ENCODE measurements at places on chromosomes 12 and 14. TPM values are rescaled to one million over a fixed set of nuclear protein-coding genes. Genes with fewer than 3 reads are reported as not detected.
A peak's percentile ranks its signal among the peaks of the same experiment; 100 is the strongest.

Gene KRT78
- not detected for total RNA-seq

DNA sequence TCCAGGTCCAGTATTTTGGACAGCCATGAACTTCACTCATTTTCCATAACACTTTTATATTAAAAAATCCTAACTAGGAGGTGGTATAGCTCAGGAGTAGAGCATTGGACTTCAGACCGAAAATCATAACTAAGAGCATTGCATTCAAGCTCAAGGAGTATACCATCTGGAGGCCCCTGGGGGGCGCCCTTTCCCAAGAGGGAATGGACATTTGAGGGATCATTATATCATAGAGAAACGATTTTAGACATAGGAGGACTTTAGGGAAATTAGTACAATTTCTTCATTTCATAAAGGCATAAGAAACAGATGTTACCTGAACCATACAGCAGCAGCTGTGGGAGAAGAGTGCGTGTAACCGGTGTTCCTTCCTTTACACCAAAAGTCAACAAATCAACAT lies 5.2 kb upstream of the ATG14 start:
- DNase-seq: peak; percentile 45

- no peak for DNase-seq
Observed at GRCh38 chr12:85951823-85952222, 77.7 kb downstream of the NTS start.

DNA sequence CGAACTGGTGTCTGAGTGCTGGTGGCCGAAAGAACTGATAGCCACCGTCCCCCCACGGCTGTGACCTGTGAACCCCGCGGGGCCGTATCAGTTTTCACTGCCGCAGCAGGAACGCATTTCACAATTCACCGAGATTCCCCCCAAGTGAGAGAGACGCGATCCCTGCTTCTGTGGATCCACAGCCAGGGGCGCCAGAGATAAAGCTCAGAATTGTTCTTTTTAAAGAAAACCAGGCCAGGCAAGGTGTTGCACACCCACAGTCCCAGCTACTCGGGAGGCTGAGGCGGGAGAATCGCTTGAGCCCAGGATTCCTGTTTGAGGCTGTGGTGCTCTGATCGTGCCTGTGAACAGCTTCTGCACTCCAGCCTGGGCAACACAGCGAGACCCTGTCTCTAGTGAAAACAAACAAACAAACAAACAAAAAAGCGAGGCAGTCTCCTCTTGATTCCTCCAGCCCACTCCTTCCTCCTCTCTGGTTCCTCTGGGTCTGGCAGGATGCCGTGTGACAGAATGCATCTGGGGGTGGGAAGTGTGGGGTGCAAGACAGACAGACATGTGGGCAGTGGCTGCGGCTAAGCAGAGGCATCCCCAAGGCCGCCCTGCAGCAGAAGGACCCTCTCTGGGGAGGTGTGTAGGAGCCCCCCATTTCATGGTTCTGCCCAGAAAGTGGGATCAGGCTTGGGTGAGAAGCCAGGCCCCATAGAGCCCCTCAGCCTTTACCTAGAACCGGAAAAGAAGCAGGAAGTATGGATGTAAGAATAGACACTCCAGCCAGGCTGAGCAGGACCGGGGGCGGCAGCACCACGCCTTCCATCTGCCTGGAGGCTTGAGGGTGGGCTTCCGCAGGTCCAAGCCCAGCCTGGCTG lies 39.2 kb upstream of the PPP1R13B start:
- DNase-seq: no peak

Gene ST8SIA1
- 15.4 TPM for total RNA-seq

GRCh38 chr12:104689635-104690034 lies 232.9 kb downstream of the CHST11 start:
- no peak for DNase-seq

DNA sequence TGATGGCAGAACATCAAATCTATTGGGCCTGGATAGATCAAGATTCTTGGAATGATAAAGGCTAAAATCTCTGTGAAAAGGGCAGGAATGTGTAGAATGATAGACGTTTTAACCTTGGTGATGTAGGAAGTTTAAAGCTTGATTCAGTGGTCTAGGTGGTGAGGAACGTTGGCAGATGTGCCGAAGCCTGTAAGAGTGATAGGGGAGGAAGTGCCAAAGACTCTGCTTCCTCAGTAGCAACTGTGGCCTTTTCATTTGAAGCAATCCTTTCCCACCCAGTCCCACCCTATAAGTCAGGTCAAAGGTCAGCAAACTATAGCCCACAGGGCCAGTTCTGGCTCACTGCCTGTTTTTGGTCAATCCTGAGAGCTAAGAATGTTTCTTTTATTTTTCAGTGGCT lies 62.2 kb downstream of the MBIP start:
- no peak for DNase-seq

All from activated naive CD8-positive, alpha-beta T cell treated with anti-CD3 and anti-CD28 coated beads, Interleukin-2, amount 10 ng/mL, durations not matched to agents 7 days and 5 days (primary cell).